CD4-positive, alpha-beta T cell treated with Interleukin-17A for 1 hour (primary cell): ENCODE measurements at places on chromosomes 7 and 10.

DNA sequence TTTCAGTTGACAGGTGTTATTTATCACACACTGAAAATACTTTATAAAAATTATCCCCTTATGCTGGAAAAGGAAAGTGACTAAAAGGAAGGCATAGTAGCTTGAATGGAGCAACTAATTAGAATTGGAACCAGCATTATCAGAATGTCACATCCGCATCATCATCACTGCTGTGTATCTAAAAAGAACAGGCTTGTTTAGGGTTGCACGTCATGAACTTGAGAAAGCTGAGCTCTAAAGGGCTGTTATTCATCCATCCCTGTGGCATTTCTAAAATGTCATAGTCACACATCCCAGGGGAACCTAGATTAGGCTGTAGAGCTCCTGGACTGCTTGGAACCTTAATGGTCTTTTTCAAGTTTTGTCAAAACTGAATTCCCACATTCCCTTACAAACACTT is 54.4 kb downstream of the KLHDC10 start:
- DNase-seq, result no peak

GRCh38 chr10:11610166-11610825 is 1.2 kb downstream of the USP6NL start:
- no peak for DNase-seq

- no peak for DNase-seq
These were observed 19.4 kb upstream of the PAX2 start for GRCh38 chr10:100725869-100726426.

DNA sequence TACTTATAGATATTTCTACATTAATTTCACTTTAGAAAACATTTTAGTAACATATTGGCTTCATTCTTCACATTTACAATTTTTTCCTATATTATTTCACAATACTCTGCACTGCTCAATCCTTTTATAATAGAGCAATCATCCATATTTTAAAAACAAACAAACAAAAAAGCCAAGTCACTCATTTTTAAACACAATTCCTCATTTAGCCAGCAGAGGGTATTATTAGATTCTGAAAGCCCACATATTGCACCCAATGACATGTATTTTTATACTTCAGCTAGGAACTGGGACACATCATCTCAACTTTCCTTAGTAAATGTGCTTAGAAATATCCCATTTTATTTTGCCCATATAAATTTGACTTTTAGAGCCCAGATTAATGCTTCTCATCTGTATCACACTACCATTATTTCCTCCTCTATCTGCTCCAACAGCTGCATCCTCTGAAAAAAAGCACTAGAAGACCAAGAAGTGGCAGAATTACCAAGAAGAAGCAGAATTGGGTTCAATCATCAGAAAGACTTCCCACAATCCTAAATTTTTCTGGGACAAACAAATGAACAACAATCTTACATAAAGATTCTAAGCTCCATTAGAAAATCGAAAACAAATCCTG is 29.5 kb downstream of the CTNNA3 start:
- peak; percentile 37 for DNase-seq

GRCh38 chr7:132950725-132951124 is 131.2 kb downstream of the CHCHD3 start:
- DNase-seq, result no peak

- no peak for DNase-seq
These were observed 14.9 kb downstream of the CARD11 start for GRCh38 chr7:3028758-3029093.

GRCh38 chr7:91263384-91264045 is 718 bp upstream of the FZD1 start:
- no peak for DNase-seq

DNA sequence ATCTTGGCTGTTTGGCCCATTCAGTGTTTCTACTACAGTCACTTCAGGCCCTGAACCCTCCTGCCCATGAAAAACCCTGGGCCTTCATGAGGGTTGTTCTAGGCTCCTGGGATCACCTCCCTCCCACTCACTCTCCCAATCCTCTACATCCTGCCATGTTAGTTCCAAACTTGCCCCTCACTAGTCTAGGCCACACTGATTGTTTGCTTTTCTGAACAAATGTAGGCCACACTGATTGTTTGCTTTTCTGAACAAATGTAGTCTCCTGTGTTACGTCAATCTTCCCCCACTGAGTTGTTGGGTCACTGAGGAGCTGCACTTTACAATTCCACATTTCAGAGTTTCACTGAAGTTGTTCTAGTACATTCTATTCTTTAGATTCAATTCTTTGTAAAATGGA is 5.3 kb upstream of the ALDH18A1 start:
- no peak for DNase-seq

DNA sequence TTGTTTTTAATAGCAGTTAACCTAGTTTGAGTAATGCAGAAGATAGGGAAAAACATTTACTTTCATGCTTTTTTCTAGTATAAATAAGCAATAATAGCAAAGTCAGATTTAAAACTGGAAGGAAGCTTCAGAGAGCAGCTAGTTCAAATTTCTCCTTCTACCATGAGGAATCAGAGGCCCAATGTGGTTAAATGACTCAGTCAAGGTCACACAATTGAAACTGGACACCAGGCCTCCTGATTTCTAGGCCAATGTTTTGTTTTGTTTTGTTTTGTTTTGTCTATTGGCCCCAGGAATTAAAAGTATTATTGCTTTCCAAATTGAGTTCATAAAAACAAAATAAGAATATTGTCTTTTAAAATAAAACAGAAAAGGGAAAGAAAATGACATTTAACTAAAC is 122.3 kb downstream of the TRIL start:
- no peak for DNase-seq

DNA sequence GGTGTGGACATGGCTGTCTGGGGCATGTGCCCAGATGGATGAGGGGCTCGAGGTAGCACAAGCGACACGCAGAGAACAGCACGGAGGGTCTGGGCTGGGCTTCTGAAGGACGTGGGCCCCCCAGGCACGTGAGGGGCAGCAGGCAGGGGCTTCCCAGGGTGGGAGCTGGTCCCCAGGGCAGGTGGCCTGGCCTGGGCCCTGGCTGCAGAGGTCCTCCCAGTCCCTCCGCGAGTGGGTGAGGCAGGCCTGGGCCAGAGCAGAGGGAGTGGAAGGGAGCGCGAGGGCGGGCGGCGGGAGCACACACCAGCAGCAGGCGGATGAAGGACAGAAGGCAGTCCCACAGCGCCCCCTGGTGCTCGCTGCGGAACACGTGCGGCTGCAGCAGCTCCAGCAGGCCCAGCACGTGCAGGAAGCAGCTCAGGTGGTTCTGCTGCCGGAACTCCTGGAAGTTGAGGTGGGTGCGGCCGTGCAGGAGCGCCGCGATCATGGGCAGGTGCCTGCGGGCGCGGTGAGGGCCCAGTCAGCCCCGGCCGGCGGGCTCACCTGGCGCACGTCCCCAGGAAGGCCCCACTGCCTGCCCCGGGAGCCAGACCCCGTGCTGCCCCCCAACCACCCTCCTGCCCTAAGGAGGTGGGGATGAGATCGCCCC is 14.7 kb upstream of the MICALL2 start:
- DNase-seq, result peak; percentile 87

DNA sequence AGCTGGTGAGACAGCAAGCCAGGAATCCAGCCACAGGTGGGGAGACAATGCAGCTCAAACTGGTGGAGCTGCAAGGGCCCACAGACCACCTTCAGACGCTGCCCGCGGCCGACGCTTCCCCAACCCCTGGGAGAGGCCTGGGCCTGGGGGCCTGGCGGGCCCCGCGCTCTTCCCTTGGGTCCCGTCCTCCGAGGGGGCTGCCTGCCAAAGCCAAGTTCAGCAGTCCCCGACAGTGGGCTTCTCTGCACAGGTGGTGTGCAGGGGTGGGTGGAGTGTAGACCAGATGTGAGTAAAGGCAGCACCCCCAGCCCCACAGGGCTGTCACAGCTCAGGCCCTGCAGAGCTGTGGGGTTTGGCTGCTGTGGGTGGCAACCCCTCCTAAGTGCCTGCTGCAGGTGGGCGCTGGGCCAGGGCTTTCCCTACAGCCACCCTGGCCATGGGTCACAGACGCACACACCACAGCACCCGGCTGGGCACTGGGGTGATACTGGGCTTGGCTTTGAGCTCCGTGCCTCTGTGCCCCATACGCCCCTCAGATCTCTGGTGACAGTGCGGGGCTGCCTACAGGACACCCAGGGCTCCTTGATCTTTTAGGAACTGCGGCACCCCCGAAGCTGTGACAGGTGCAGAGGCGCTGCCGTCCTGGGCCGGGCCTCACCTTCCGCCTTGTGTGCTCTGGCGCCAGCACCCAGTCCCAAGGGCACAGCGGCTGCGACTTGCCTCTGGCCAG is 20.5 kb downstream of the BNIP3 start:
- no peak for DNase-seq

GRCh38 chr7:47521011-47521795 is 60.7 kb downstream of the TNS3 start:
- DNase-seq, result no peak

DNA sequence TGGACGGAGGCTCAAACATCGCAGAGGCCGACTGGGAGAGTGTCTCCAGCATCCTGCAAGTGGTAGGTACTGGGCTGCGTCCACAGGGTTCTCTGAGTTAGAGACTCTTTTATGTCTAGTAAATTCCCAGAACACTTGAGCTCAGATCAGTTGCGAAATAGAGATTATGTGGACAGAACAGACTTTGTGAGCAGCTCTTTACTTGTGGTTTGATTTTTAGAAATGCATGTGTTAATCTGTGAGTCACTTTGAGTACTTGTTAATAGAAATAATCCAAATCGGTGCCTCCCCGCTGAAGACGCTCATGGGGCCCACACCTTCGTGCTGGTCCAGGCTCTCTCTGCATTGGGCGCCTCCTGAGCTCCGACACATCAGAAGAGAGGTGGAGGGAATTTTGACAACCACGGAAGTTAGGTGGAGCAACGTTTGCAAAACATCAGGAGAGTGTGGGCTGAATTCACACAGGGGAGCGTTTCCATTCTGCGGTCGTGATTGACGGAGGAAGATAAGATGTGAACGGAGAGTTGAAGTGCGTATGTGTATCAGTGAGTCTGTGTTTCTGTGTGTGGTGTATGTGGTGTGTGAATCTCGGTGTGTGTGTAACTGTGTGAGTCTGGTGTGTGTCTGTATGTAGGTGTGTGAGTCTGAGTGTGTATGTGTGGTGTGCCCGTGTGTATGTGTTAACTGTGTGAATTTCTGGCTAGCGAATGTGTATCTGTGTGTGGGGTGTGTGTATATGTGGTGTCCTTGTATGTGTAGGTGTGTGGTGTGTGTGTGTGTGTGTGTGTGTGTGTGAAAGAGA is 32.1 kb downstream of the PFKP start:
- no peak for DNase-seq

DNA sequence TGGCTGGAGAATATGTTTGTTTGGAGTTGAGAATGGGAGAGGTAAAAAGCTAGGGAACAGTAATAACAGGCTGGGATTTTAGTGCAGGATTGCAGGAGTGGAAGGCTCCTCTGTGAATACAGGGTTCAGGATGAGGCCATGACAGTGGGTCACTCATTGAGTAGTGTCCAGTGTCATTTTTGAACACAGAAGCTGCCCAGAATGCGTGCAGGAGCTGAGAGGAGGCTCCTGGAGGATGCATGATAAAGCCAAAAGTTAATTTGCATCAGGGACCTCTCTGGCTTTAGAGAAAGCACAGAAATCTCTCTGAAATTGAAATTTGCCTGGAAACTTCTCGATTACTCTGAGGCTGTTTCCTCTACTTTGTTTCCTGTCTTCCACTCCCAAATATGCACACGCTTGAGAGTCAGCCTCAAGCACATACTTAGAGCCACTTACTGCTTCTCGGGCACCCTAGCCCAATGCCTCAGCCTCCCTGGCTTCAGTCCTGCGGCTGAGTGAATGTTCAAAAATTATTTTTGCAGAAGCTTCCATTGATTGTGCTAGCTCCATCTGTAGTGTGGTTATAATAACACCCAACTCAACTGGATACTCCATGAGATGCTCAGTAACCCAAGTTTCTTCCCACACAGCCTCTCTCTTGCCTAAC is 1.8 kb upstream of the GALNT17 start:
- DNase-seq, result no peak

DNA sequence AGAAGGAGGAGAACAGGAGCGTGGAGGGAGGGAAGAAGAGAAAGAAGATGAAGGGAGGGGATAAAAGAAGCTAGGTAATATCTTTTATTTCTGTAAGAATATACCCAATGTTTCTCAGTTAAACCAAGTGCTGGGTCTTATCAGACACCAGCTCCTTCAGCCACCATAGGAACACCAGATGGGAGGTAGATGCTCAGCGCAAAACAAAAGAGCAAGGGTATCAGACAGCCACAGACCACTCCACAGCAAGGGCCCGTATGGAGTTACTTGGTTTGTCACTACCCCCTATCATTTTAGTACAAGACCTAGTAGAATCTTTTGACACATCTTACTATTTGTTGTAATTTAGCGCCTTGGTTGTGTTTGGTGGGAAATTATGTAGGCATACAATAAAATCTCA is 65.9 kb upstream of the FAM133B start:
- no peak for DNase-seq

DNA sequence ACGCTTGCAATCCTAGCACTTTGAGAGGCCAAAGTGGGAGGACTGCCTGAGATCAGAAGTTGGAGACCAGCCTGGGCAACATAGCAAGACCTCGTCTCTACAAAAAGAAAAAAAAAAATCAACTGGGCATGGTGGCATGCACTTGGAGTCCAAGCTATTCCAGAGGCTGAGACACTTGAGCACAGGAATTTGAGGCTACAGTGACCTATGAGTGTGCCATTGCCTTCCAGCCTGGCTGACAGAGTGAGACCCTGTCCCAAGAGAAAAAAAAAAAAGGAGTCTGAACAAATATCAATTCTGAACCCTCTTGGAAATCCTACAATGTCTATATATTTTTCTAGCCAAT is 126.8 kb upstream of the NRP1 start:
- DNase-seq, result no peak

GRCh38 chr7:27030393-27031050 is 65.3 kb downstream of the HOXA1 start:
- DNase-seq, result no peak

DNA sequence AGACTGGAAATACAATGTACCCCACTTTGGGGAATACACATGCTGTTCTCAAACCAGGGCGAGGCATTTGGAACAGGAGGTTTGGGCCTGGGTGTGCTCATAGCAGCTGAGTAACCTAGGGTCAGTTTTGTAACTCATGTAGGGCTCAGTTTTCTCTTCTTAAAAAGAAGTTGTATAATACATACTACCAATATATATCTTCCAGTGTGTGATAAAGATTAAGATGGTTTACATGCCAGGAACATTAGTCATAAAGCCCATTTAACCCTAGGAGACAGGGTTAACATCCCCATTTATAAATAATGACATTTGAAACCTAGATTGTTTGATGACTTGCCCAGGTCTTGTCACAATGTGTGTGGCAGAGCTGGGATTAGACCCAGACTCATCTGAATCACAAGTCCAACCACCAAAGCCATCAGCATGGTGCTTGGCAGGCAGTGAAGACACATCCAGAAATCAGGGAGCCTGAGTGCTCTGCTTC is 6.0 kb downstream of the AKR1B10 start:
- no peak for DNase-seq

DNA sequence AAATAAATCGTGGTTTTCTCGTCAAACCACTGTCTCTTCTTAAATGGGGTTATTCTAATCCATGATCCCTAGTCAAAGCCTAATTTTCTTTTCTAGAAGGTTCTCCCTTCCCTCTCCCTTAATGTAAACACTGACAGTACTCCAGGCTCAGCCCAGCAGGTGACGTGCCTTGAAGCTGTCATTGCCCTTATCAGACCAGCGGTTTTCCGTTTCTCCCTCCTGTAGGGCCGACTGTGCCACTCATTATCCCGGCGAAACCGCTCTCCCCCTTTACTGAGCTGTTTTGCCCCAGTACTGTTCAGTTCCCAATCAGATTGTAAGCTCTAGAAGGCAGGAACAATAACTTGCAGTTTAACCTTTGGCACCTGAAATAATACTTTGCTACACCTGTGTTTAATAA is 153.5 kb upstream of the RHEB start:
- no peak for DNase-seq
